Upper lobe of left lung (tissue), 6 donors: ENCODE measurements at places on chromosomes 2 and 18. TPM values are rescaled to one million over a fixed set of nuclear protein-coding genes. Genes with fewer than 3 reads are reported as not detected.
A peak's percentile ranks its signal among the peaks of the same experiment; 100 is the strongest.

Gene TACR1
- 1.5 TPM for total RNA-seq

Gene DUSP2
- 6.9 TPM for total RNA-seq

Gene CNDP1
- not detected for total RNA-seq

Gene SLC14A1
- 5.5 TPM for total RNA-seq

Gene ANKRD62
- not detected for total RNA-seq

Gene TUBA3E
- not detected for total RNA-seq

Gene STON1
- total RNA-seq, result 21.1 TPM

Gene TFPI
- 293 TPM for total RNA-seq

Gene CRYGD
- not detected for total RNA-seq

Gene ABCB6
- 26.6 TPM for total RNA-seq

Gene KIF5C
- 0.46 TPM for total RNA-seq

Gene CCT4
- 72.3 TPM for total RNA-seq

DNA sequence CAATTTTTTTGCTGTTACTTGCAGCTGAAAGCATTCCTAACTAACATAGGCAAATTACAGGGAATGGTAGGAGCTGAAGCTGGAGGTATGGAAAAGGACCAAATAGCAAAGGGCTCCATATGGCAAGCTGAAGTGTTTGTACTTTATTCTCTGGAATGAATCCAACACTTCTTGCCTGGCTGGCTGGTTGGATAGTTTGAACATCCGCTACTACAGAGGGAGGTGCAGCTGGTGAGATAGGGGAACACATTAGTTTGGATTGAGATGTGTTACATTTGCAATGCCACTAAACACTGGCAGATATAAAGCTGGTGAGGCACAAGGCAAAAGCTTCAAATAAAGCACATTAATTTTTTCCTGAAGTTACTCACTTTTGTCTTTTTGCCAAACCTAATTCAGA is 291.5 kb downstream of the SP3 start:
- H3K27ac ChIP-seq, result no peak overlapping the region
- no peaks in the 10 kb centered on the region for H3K4me1 ChIP-seq
- no peaks in the 10 kb centered on the region for H3K27me3 ChIP-seq

DNA sequence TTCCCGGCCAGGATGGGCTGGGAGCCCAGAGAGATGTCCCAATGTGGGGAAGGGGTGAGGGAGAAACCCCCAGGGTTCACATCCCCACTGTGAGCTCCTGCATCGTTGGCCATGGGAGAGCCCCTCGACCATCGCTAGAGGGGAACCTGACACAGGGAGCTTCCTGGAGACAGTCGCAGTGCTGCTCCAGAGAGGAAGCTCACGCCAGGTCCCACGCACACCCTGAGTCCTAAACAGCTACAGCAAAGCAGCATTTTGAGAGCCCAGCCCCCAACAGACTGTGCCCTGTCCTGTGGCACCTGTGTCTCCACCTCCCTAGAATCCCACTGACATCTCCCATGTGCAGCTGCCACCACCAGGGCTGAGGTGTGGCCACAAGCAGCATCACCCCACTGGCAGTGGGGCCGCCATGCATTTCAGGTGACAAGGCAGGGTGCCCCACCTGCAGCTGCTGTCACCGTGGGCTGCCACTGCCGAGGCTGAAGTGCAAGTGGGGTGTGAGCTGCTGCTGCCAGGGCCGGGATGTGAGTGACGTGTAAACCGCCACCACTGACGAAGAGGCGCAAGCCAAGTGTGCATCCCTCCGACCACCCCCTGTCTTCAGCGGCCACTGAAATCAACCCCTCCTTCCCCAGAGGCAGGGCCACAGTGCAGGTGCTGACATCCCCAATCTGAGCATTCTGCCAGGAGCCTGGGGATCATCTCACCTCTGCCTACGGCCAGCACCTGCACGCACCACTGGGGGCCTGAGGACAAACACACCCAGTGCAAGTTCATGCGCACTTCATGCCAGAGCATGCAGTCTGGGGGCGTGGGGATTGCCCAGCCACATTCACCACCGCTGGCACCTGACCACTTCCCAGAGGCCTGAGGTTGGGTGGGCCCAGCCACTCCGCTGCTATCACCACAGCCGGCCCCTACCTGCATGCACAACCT is 467.7 kb upstream of the SALL3 start:
- no peaks in the 10 kb centered on the region for H3K27me3 ChIP-seq
- H3K36me3 ChIP-seq, result no peaks in the 10 kb centered on the region
- no peak for DNase-seq
- no peaks in the 10 kb centered on the region for H3K4me1 ChIP-seq
- no peak overlapping the region for H3K4me3 ChIP-seq

GRCh38 chr2:17296686-17297085 is 221.6 kb downstream of the RAD51AP2 start:
- no peak for DNase-seq
- H3K27me3 ChIP-seq, result no peaks in the 10 kb centered on the region
- H3K36me3 ChIP-seq, result no peaks in the 10 kb centered on the region
- no peak overlapping the region for H3K27ac ChIP-seq
- H3K4me1 ChIP-seq, result no peaks in the 10 kb centered on the region

GRCh38 chr2:12980817-12981216 is 264.1 kb downstream of the TRIB2 start:
- H3K27ac ChIP-seq, result no peak overlapping the region
- H3K4me3 ChIP-seq, result no peak overlapping the region
- DNase-seq, result no peak

DNA sequence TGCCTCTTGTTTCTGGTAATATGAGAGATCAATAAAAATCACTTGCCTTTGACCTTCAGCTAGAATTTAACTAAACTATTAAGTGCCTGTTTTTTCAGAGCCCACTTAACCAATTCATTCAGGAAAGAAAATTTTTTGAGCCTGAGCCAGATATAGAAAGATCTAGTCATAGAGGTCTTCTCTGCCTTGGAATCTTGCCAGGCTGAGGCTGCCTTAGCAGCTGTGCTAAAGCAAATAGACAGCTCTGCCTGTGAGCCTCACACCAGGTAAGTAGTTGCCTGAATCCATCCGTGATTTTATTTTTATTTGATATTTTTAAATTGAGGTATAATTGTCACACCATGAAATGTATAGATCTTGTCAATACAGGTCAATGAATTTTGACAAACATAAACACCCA is 27.4 kb downstream of the EVX2 start:
- H3K27ac ChIP-seq, result no peak overlapping the region
- H3K4me1 ChIP-seq, result no peaks in the 10 kb centered on the region
- no peaks in the 10 kb centered on the region for H3K27me3 ChIP-seq
- DNase-seq, result no peak
- H3K36me3 ChIP-seq, result no peaks in the 10 kb centered on the region

GRCh38 chr2:21356086-21356856 is 232.5 kb downstream of the TDRD15 start:
- no peak overlapping the region for H3K27ac ChIP-seq
- DNase-seq, result no peak
- H3K36me3 ChIP-seq, result no peaks in the 10 kb centered on the region
- H3K4me1 ChIP-seq, result no peaks in the 10 kb centered on the region
- no peaks in the 10 kb centered on the region for H3K27me3 ChIP-seq

DNA sequence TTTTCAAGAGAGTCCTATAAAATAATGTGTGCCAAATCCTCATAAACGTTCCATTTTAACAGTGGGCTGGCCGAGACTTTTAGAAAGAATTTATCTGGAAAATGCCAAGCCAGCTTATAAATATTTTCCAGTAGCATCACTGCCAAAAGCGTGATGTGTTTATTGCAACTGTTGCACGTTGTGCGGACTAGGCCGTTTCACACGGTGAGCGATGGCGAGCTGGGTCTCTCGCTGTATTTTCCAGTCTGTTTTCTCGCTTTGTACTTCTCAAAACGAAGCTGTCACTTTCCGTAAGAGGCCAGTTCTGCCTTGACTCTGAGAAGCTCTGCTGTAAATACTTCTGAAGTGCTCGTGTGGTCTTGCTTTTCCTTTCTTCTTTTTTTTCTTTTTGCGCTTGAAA is 65.0 kb upstream of the ZNF236 start:
- no peaks in the 10 kb centered on the region for H3K4me1 ChIP-seq
- H3K27me3 ChIP-seq, result no peaks in the 10 kb centered on the region
- H3K4me3 ChIP-seq, result no peak overlapping the region

GRCh38 chr2:24076849-24077534 is 866 bp upstream of the SF3B6 start:
- no peak for DNase-seq
- no peaks in the 10 kb centered on the region for H3K27me3 ChIP-seq
- H3K4me3 ChIP-seq, result peak overlapping the region; percentile 61
- peak overlapping the region; percentile 94 for H3K27ac ChIP-seq

- no peaks in the 10 kb centered on the region for H3K36me3 ChIP-seq
- H3K27me3 ChIP-seq, result no peaks in the 10 kb centered on the region
- DNase-seq, result no peak
- H3K27ac ChIP-seq, result no peak overlapping the region
- H3K4me3 ChIP-seq, result no peak overlapping the region
Measured at GRCh38 chr2:211035548-211036185, 479.3 kb downstream of the CPS1 start.

GRCh38 chr18:77130229-77131099 is 2.1 kb downstream of the MBP start:
- peak overlapping the region; percentile 96 for H3K27ac ChIP-seq
- DNase-seq, result no peak
- no peaks in the 10 kb centered on the region for H3K27me3 ChIP-seq
- H3K4me1 ChIP-seq, result peaks cover 47% of the 10 kb centered on the region

- H3K4me1 ChIP-seq, result no peaks in the 10 kb centered on the region
- H3K36me3 ChIP-seq, result no peaks in the 10 kb centered on the region
Measured at GRCh38 chr18:48688961-48689360, 150.1 kb downstream of the CTIF start.

- no peak overlapping the region for H3K4me3 ChIP-seq
- no peaks in the 10 kb centered on the region for H3K36me3 ChIP-seq
- H3K27ac ChIP-seq, result no peak overlapping the region
- H3K27me3 ChIP-seq, result no peaks in the 10 kb centered on the region
Measured at GRCh38 chr2:189249901-189250300, 70.3 kb upstream of the COL5A2 start.

GRCh38 chr18:11245879-11246278 is 96.5 kb upstream of the PIEZO2 start:
- H3K27ac ChIP-seq, result no peak overlapping the region
- no peaks in the 10 kb centered on the region for H3K36me3 ChIP-seq
- no peaks in the 10 kb centered on the region for H3K4me1 ChIP-seq
- no peak for DNase-seq
- H3K27me3 ChIP-seq, result no peaks in the 10 kb centered on the region

DNA sequence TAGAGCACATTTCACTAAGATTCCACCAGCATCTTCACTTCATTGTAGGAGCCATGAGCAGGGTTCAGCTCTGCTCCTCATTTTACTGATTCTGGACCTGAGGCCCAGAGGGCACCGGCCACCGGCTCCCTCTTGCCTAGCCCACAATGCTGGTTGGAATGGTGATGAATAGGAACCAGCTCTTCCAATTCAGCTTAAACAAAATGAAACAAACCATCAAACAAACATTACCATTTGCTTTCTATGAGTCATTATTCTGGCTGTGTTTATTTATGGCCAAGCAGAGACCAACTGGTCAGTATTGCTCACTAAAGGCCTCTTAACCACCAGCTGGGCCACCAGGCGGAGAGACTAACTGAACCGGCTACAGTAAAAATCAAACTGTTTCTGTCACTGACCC is 176.7 kb downstream of the MTX2 start:
- no peaks in the 10 kb centered on the region for H3K27me3 ChIP-seq
- no peak overlapping the region for H3K27ac ChIP-seq
- DNase-seq, result no peak
- no peak overlapping the region for H3K4me3 ChIP-seq

- H3K36me3 ChIP-seq, result no peaks in the 10 kb centered on the region
- H3K4me1 ChIP-seq, result peaks cover 39% of the 10 kb centered on the region
- H3K27ac ChIP-seq, result peak overlapping the region; percentile 1
- no peak for DNase-seq
- no peak overlapping the region for H3K4me3 ChIP-seq
Measured at GRCh38 chr2:196274387-196274809, 103.0 kb upstream of the STK17B start.

- DNase-seq, result no peak
- H3K36me3 ChIP-seq, result no peaks in the 10 kb centered on the region
- H3K4me3 ChIP-seq, result no peak overlapping the region
Measured at GRCh38 chr2:205218056-205218455, 464.2 kb upstream of the NRP2 start.

GRCh38 chr2:176096986-176097819 is 2.4 kb upstream of the HOXD12 start:
- H3K4me1 ChIP-seq, result peaks cover 35% of the 10 kb centered on the region
- no peaks in the 10 kb centered on the region for H3K36me3 ChIP-seq
- peak overlapping the region; percentile 30 for H3K4me3 ChIP-seq
- H3K27me3 ChIP-seq, result no peaks in the 10 kb centered on the region

DNA sequence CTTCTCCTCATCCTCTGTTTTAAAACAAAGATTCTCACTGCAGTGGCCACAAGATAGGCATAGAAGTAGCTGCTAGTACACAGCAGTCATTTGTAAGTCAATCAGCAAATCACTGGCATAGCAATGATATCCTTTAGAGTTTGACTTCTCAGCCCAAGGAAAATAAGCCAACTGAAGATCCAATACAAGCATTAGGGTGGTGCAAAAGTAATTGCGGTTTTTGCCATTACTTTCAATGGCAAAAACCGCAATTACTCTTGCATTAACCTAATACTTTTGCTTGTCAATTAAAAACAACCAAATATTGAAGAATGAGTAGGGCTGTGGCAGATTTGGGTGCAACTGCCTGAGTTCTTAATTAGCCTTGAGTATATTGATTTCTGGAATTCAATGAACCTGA is 2.8 kb downstream of the G6PC2 start:
- H3K36me3 ChIP-seq, result no peaks in the 10 kb centered on the region
- H3K27ac ChIP-seq, result no peak overlapping the region
- no peaks in the 10 kb centered on the region for H3K4me1 ChIP-seq
- H3K4me3 ChIP-seq, result no peak overlapping the region
- no peaks in the 10 kb centered on the region for H3K27me3 ChIP-seq

DNA sequence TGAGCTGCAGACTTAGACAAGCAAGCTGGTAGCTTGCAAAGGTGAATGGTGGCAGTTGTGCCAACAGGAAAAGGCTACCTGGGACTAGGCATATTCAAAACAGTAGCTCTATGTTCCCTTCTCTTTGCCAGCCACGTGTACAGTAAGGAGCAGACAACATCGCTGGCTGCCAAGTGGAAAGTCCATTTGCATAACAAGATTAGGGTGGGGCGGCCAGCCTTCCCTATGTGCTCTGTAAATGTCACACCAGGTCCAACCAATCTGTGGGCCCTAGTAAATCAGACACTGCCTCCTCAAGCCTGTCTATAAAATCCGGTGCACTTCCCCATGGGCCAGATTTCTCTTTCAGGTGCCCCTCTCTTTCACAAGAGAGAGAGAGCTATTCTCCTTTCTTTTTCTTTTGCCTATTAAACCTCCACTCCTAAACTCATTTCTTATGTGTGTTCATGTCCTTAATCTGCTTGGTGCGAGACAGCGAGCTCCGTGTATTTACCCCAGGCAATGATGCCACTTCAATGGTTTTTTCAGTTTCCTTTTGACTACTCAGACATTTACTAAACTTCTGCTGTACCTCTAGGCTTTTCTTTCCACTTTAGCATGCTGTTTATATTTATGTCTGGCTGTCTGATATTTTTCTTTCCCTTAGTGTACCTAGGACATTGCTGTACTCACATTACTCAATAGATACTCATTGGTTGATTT is 297.4 kb upstream of the GCFC2 start:
- no peaks in the 10 kb centered on the region for H3K36me3 ChIP-seq
- H3K27ac ChIP-seq, result no peak overlapping the region
- H3K27me3 ChIP-seq, result no peaks in the 10 kb centered on the region
- DNase-seq, result no peak
- H3K4me1 ChIP-seq, result no peaks in the 10 kb centered on the region
